ENCODE measurements at places on chromosomes 12 and 14.

DNA sequence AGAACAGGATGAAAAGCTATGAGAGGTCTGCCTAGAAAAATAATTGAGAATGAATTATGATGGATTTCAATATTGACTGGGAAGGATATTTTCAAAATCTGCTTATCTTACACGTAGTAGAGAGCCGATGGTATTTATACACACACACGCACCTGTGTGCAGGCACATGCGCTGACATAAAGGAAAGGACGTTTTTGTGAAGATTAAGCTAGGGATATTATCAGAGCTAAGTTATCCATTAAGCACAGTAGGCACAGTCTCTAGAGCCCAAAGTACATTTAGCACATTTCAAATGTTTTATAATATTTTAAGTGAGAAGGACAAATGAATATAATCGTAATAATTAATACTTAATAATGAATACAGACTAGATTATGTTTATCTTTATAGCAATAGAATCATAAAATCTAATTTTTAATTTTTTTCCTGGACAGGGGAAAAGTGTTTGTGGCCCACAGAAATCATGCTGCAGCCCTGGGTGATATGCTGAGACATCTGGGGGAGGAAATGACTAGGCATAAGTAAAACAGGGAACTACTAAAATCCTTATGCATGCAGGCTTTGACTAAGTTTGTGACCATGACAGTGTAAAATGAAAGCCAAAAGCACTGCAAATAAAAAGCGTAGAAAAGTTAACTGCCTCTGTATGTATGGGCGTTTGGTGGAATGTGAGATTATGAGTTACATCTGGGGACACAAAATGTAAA lies 146.1 kb downstream of the KITLG start:
- no peak for DNase-seq

DNA sequence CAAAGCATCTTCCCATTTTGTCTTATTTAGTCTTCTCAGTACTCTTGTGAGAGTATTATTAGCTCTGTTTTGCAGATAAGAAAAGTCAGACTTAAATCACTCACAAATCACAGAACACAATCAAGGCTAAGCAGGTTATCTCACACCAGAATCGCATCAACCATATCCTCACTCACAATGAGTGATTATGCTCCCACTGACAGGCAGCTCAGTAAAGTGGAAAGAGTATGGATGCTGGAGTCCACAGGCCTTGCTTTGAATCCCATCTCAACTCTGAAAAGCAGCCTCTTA lies 43.1 kb downstream of the TTC7B start:
- DNase-seq: no peak

DNA sequence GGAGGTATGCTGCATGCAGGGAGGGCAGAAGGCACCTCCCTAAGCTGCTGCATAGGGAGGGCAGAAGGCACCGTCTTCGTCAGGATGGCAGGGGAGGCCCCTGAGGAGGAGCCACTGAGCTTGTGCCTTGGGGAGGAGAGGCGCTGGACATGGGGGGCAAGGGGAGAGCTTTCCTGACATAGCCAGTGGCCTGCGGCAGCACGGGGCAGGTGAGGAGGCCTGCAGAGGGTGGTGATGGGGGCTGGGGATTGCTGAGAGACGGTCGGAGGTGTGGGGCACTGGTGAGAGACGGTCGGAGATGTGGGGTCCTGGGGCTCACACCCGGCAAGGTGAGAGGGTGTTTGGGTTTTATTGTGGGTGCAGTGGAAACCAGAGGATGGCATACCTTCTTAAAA lies 10.4 kb upstream of the BDKRB2 start:
- DNase-seq: no peak

DNA sequence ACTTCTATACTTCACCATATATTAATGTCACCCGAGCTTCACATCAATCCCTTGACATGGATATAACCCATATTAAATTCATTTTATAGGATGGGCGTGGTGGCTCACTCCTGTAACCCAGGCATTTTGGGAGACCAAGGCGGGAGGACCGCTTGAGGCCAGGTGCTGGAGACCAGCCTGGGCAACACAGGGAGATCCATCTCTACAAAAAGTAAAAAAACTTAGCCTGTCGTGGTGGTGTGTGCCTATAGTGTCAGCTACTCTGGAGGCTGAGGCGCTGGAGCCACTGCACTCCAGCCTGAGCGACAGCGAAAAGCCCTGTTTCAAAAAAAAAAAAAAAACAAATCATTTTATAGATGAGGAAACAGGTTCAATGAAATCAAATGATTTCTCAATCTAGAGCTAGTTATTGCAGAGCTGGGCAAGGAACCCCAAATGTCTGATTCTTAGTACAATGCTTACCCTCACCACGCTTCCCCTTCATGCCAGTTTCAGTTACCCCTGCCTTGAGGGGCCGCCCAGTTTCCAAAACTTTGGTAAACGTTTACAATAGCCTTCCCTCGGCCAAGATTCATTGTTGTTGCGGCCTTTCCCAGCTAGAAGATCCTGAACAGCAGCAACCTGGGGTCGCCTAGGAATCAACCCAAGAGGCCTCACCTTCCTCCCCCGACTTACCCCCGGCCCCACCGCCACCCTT lies 751 bp downstream of the PSMB5 start:
- no peak for DNase-seq

- no peak for DNase-seq
Observed at GRCh38 chr14:51818748-51819380, 41.5 kb upstream of the GNG2 start.

DNA sequence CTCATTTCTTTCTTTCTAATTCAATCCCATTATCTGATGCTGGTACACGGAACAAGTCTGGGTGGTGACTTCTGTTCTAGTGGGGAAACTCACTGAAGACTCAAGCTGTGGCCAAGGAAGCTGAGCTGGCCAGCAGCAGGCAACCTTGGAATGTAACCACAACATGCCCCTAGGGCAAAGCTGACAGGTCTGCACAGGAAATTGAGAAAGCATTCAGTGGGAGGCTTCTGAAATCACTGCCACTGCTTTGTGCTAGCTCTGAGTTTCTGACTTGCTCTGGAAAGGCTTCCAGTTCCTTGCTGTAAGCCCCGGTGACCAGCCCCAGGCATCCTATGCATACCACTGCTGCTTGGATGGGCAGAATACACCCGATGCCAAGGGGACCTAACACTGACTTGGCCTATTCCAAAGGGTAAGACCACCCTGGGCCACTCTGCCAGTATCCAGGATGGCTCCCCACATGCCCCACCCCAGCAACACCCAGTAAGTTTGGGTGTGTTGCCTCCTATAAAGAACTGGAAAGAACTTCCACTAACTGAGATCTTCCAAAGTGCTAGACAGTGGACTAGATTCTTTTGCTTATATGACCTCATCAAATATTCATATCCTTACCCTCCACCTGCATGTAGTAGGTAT lies 84.5 kb upstream of the CDKN3 start:
- no peak for DNase-seq

GRCh38 chr12:64800640-64801039 lies 23.8 kb upstream of the TBC1D30 start:
- no peak for DNase-seq

GRCh38 chr12:53328043-53328435 lies 6.6 kb upstream of the AAAS start:
- DNase-seq: no peak

Measured in stimulated activated CD8-positive, alpha-beta memory T cell treated with anti-CD3 and anti-CD28 coated beads, Interleukin-2, amount 100 ng/mL, for 1 hour (primary cell).